AG04450 (cell line): ENCODE measurements at places on chromosomes 2 and 18.

DNA sequence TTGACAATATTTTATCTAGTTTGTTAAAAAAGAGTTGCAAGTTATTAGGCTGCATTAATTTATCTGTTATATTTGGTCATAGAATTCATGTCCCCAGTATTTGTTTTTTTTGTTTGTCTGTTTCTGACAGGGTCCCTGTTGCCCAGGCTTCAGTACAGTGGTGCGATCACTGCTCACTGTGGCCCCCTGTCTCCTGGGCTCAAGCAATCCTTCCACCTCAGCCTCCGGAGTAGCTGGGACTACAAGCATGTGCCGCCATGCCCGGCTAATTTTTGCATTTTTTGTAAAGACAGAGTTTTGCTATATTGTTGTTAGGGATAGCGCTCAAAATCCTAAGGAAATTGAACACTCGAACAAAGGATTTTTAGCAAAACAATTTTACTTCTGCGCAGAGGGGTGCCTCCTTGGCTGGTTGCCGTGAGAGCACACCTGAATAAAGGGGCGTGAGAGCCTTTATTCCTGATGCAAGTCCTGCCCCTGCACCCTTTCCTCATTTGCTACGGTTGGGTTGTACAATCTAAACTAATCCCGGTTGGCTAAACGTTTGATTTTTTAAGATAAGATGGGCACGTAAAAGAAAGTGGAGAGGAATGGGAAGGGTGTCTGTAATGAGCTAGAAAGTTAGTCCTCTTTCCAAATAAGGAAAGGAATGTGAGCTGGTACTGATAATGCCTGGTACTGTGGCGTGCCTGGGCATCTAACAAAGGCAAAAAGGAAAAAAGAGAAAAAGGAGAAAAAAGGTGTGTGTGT, 65.5 kb downstream of the COMMD1 start:
- DNase-seq: no peak

GRCh38 chr2:44100351-44100750, 68.3 kb upstream of the PPM1B start:
- DNase-seq: peak; percentile 72

GRCh38 chr2:208620487-208620978, 213.9 kb downstream of the PTH2R start:
- DNase-seq: no peak

DNA sequence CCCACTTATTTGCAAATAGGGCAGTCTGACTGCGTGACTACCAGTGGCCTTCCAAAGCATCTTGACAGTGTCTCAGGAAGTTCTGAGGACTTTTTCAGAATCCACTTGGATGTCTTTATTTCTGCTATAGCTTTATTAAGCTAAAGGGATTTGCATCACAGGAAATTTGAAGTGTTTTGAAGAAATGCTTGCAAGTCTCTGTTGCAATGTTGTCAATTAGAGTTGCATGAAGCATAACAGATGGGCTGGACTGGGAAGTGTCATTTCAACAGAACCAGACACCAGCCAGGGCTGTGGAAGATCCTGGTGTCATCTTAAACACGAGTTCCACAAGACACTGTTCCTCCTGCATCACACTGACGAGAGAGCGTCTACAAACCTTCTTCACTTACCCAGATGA, 224.5 kb downstream of the EN1 start:
- no peak for DNase-seq

DNA sequence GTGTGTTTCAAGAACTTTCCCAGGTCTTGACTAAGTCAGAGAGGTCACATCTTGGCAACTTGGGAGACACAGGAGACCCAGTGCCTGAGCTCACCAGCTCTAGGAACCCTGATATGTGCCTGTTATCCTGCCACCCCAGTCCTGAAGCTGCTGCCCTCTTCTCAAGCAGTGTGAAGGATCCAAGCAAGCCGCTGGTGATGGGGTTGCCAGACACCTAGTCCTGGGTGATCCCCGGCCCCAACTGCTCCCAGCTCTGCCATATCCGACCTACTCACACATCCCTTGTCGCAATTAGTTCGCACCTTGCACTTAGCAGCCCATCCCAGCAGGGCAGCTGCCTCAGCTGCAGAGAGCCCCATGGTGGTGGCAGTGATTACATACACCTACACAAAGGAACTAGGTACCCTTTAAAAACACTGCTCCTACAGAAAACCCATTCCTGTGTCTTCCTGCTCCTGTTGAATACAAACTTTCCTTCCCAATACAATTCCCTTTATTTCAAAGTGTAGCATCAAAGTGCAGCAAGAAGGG, 247.2 kb upstream of the RAB12 start:
- no peak for DNase-seq

GRCh38 chr2:67215214-67216055, 181.7 kb upstream of the ETAA1 start:
- peak; percentile 77 for DNase-seq

- no peak for DNase-seq
Observed at GRCh38 chr2:120348134-120348736, 2.3 kb downstream of the INHBB start.

DNA sequence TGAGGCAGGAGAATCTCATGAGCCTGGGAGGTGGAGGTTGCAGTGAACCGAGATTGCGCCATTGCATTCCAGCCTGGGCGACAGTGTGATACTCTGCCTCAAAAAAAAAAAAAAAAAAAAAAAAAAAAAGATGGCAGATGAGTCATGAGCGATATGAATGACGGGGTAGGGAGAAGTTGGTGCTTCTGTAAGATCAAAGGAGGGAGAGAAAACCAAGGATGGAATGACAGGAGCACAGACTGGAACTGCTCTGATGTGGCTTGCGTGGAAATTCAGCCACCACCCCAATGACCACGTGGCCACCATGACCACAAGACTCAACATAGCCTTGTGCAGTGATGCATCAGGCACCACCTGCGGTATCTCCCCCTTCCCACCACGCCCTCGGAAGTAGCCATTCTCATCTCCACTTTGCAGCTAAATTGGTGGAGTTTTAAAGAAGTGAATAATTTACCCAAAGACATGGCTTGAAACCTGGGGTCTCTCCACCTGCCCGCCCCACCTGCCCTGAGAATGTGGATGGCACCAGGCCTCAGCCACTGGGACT, 96.0 kb downstream of the ACKR3 start:
- no peak for DNase-seq

DNA sequence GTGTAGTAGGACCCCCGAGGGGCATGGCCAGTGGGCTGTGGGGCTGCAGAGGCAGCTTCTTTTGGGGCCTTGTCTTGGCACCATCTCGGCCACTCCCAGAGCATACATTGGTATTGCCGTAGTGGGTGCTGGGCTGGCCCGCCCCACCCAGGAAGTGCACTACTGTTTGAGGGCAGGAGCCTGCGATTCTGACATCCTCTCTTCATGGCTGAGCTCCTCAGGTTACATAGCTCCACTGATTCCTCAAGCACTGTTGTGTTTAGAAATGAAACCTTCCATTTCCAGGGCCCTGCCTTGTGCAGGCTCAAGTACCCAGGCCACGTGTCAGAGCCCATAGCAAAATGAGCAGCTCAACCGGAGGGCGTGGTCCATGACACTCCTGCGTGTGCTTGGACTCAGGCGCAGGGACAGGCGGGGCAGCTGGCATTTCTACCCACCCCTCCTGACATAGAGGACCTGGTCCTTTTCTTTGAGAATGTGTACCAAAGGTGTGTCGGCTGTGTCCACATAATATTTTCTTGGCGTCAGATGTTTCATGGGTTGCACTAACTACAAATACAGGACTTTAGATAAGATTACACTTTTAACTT, 67.9 kb downstream of the DGKD start:
- no peak for DNase-seq

DNA sequence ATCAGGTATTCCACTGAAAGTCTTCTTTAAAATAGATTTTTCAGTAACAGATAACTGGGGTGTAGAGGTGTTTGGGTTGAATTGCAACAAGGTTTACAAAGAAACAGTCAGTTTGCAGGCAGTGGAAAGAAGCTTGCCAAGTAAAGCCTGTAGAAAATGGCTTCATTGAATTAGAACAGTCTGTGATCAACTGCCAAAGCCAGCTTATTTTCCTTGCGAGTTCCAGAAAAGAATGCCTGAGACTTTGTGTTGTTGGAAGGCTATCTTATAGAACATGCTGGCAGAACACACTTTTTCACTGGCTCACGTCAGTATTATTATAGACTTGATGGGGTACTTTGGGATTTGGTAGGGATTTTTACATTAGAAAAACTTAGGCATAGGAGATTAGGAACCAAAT, 601.0 kb downstream of the XIRP2 start:
- DNase-seq: no peak

GRCh38 chr2:126729896-126730295, 73.9 kb downstream of the GYPC start:
- no peak for DNase-seq

- no peak for DNase-seq
Observed at GRCh38 chr18:28095041-28095440, 81.9 kb downstream of the CDH2 start.

GRCh38 chr2:11292464-11293255, 51.8 kb downstream of the ROCK2 start:
- no peak for DNase-seq

DNA sequence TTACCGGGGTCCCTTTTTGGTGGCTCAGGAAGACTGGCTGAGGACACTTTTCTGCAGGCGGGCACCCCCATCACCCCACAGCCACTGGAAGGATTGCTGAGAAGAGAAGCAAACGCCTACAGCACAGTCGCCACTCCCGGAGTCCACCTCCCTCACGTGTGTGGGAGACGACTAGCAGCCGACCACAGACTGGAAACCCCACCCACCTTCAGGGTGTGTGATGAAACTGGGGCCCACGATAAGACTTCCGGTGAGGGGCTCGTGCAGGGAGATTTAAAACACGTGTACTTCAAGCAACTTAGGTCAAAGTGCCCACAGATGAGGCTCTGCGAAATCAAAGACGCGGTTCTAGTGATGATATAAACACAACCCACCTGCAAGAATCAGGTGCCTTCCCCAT, 26.3 kb downstream of the MBP start:
- DNase-seq: no peak

GRCh38 chr2:213067888-213068287, 83.5 kb downstream of the IKZF2 start:
- no peak for DNase-seq

GRCh38 chr2:136208682-136209420, 90.9 kb upstream of the CXCR4 start:
- DNase-seq: no peak

- no peak for DNase-seq
Observed at GRCh38 chr2:236852977-236853374, 232.7 kb upstream of the COPS8 start.
